ENCODE measurements at places on chromosomes 5 and 9. TPM values are rescaled to one million over a fixed set of nuclear protein-coding genes. Genes with fewer than 3 reads are reported as not detected.

- H3K4me1 ChIP-seq, result no peaks in the 10 kb centered on the region
- no peaks in the 10 kb centered on the region for H3K27me3 ChIP-seq
- H3K27ac ChIP-seq, result no peak overlapping the region
- no peak for DNase-seq
Observed at GRCh38 chr5:168689260-168689659, 110.1 kb upstream of the PANK3 start.

DNA sequence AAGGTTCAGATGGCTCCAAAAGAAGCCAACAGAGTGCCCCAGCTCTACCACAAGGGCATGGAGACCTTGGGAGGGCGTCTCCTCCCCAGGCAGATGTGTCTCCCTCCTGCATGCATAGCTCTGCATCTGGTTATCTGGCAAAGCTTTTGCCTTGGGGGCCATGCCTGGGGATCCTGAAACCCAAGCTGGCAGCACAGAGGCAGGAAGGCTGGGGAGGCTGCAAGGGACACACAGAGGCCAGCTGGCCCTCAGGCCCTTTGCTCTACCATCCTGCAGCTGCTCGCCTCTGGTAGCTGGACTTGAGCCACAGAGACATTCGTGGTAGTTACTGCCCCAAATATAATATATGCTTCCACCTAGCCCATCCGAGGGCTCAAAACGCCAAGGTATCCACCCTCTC is 3.9 kb downstream of the SEPTIN8 start:
- no peak for DNase-seq
- H3K27ac ChIP-seq, result no peak overlapping the region
- H3K36me3 ChIP-seq, result no peaks in the 10 kb centered on the region
- peaks cover 2% of the 10 kb centered on the region for H3K27me3 ChIP-seq

- no peaks in the 10 kb centered on the region for H3K36me3 ChIP-seq
- DNase-seq, result no peak
- H3K27ac ChIP-seq, result no peak overlapping the region
Observed at GRCh38 chr9:117926031-117926658, 221.9 kb downstream of the TLR4 start.

DNA sequence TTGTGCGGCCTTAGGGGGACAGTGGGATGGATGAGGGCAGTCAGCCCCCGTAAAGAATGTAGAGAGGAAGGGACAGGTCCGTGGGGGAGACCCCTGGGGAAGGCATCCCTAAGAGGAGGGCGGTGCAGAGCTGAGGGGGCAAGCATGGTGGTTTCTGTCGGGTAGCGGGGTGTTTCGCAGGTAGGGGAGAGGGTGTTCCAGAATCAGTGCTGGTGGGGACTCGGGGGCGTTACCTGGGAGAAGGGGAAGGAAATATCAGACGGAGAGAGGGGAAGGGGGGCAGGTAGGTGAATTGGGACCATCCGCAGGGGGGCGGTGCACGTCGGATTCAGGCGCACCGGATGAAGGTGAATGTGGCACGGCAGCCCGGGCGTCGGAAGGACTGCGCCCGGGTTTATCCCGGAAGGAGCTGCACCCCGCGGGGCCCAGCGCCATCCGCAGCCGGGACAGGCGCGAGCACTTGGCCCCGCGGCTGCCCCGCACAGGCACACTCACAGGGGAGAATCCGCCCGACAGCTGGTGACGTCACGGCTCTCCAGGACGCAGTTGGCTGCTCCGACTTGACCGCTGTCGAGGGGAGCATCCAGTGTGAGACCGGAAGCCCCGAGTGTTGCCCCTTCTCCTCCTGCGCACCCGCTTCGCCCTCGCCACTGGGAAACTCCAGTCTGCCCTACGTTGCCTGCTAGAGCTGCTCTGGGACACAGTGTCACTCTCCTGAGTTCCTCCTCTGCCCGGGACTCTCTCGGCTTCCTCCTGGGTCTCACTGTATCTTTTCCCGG is 1.3 kb downstream of the CD72 start:
- peak overlapping the region; percentile 92 for H3K27ac ChIP-seq
- H3K36me3 ChIP-seq, result no peaks in the 10 kb centered on the region
- H3K27me3 ChIP-seq, result no peaks in the 10 kb centered on the region
- peaks cover 44% of the 10 kb centered on the region for H3K4me1 ChIP-seq

DNA sequence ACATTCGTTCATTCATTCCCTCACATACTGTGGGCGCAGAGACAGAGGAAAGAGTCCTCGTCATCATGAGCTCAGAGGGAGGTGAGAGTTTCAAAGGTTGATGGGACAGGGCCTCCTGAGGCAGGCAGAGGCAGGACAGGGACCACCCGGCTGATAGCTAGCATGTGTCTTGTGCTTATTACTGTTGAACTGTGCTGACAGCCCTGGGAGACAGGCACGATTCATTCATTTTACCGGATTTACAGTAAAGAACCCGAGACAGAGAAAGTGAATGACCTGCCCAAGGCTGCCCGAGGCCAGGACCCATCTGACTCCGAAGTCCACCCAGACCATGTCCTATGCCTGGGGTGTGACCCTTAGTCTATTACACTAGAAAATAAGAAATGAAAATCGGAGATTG is 4.9 kb upstream of the FAM163B start:
- H3K27me3 ChIP-seq, result peaks cover 32% of the 10 kb centered on the region
- no peaks in the 10 kb centered on the region for H3K36me3 ChIP-seq
- H3K4me3 ChIP-seq, result no peak overlapping the region
- no peak overlapping the region for H3K27ac ChIP-seq

DNA sequence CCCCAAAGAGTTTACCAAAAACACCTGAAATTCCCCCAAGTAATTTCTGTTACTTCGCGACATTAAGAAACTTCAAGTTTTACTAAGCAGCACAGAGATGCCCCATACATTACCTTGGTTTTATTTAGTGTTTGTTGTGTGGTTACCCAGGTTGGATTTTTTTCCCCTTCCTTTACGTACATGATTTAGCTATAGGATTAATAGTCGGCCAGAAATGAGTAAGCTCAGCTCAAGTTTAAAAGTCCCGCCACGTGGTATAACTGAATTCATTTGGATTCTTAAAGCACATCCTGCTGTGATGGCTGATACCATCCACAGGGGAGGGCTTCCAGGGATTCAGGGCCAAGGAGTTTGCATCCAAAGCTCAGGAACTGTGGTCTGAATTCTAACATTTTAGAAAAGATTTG is 75.9 kb downstream of the DAP start:
- DNase-seq, result no peak
- H3K27me3 ChIP-seq, result no peaks in the 10 kb centered on the region
- peak overlapping the region; percentile 0 for H3K27ac ChIP-seq
- peaks cover 60% of the 10 kb centered on the region for H3K4me1 ChIP-seq
- no peak overlapping the region for H3K4me3 ChIP-seq
- H3K36me3 ChIP-seq, result peaks cover 11% of the 10 kb centered on the region

DNA sequence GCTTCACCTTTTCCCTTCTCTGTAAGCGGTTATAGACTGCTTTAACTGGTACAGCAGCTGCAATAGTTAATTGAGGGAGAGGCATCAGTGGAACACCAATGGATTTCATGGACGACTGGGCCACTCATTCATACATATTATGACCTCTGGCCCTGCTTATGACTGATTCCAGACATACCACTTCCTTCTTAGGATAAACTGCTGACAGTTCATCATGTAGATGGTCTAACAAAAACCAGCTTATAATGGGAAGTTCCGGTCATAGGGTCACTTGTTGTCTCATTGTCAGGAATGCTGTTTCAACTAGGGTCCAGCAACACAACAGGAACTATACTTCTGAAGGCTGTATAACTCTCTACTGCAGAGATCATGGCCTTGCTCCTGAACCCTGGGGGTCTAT is 265.2 kb upstream of the RASA1 start:
- H3K4me3 ChIP-seq, result no peak overlapping the region
- no peaks in the 10 kb centered on the region for H3K4me1 ChIP-seq
- no peaks in the 10 kb centered on the region for H3K36me3 ChIP-seq
- peaks cover 10% of the 10 kb centered on the region for H3K27me3 ChIP-seq
- DNase-seq, result no peak

DNA sequence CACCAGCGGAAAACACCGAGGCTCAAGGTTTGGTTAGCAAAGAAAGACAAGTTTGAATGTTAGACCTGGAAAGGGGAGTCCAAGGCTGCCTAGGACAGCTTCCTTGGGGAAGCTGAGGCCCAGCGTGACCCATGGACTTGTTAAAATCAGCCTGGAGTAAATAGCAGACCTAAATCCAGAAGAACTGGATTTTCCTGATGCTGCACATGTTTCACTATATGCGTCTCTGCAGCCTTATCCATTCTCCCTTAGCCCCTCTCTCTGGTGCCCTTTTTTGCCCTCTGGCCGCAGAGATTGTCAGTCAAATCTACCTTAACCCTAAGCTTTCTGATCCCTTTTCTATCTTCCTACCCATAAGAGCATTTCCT is 119.9 kb downstream of the NTRK2 start:
- H3K27ac ChIP-seq, result no peak overlapping the region
- no peak overlapping the region for H3K4me3 ChIP-seq
- peaks cover 23% of the 10 kb centered on the region for H3K27me3 ChIP-seq
- no peak for DNase-seq
- H3K36me3 ChIP-seq, result no peaks in the 10 kb centered on the region

DNA sequence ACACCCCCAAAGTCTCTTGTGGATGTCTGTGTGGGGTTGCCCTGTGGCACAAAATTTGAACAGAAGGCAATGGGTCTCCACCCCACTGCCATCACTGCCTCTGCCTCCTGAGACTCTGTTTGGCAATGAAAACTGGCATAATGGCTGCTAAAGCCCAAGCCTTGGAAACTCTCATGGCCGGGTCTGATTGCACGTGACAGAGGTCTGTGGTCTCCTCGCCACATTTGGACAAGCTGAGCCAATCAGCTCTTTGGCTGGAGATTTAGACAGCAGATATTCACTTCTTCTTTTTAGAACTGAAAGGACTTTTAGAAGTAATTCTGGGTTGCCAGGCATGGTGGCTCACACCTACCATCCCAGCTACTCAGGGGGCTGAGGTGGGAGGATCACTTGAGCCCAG is 5.5 kb downstream of the GGTA1 start:
- DNase-seq, result no peak
- H3K36me3 ChIP-seq, result no peaks in the 10 kb centered on the region
- peaks cover 29% of the 10 kb centered on the region for H3K27me3 ChIP-seq
- H3K4me3 ChIP-seq, result no peak overlapping the region
- no peak overlapping the region for H3K27ac ChIP-seq
- H3K4me1 ChIP-seq, result peaks cover 10% of the 10 kb centered on the region

- no peak for DNase-seq
- H3K36me3 ChIP-seq, result peaks cover 5% of the 10 kb centered on the region
- peak overlapping the region; percentile 100 for H3K4me3 ChIP-seq
- no peaks in the 10 kb centered on the region for H3K27me3 ChIP-seq
Observed at GRCh38 chr5:65623482-65623881, 651 bp downstream of the TRIM23 start.

- H3K4me3 ChIP-seq, result peak overlapping the region; percentile 82
- H3K27me3 ChIP-seq, result no peaks in the 10 kb centered on the region
- peak overlapping the region; percentile 99 for H3K27ac ChIP-seq
- H3K4me1 ChIP-seq, result peaks cover 28% of the 10 kb centered on the region
- no peak for DNase-seq
- peaks cover 22% of the 10 kb centered on the region for H3K36me3 ChIP-seq
Observed at GRCh38 chr5:134227259-134227658, 1.4 kb upstream of the PPP2CA start.

- DNase-seq, result no peak
- H3K4me1 ChIP-seq, result peaks cover 1% of the 10 kb centered on the region
- H3K36me3 ChIP-seq, result peaks cover 19% of the 10 kb centered on the region
- no peak overlapping the region for H3K27ac ChIP-seq
Observed at GRCh38 chr5:73506459-73506955, 8.3 kb downstream of the BTF3 start.

- H3K36me3 ChIP-seq, result peaks cover 17% of the 10 kb centered on the region
- H3K4me1 ChIP-seq, result peaks cover 29% of the 10 kb centered on the region
- H3K4me3 ChIP-seq, result no peak overlapping the region
- no peak overlapping the region for H3K27ac ChIP-seq
- DNase-seq, result no peak
Observed at GRCh38 chr5:103207653-103208052, 50.9 kb upstream of the MACIR start.

DNA sequence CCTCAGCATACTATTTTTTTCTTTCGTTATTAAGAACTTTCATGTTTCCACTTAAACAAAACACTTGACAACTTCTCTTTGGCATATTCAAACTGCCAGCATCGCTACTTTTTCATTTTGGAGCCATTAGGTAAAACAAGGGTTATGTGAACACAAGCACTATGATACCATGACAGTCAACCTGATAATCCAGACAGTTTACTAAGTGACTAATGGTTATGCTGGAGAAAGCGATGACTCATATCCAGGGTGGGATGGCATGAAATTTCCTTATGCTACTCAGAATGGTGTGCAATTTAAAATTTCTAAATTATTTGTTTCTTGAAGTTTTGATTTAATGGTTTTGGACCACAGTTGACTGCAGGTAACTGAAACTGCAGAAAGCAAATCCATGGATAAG is 29.9 kb upstream of the PRSS3 start:
- no peaks in the 10 kb centered on the region for H3K36me3 ChIP-seq
- H3K4me3 ChIP-seq, result no peak overlapping the region
- no peaks in the 10 kb centered on the region for H3K4me1 ChIP-seq
- H3K27ac ChIP-seq, result no peak overlapping the region
- H3K27me3 ChIP-seq, result peaks cover 4% of the 10 kb centered on the region
- DNase-seq, result no peak

DNA sequence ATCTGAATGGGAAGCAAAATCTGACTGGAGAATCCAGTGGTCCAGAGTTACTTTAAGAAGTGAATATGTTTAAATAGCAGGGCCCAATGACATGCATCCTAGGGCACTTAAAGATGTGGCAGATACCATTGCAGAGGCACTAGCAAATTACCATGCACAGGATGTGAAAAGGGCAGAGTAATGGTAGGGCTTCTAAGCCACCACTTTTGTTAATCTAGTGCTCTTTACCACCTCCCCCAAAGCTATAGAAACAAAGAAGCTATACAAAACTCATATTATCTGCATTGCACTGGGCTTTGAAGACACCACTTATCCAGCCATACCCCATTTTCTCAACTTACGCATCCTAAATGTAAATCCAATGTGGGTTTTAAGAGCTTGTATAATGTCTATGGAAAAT is 81.2 kb downstream of the ZCCHC7 start:
- peaks cover 20% of the 10 kb centered on the region for H3K36me3 ChIP-seq
- H3K27me3 ChIP-seq, result no peaks in the 10 kb centered on the region
- no peak for DNase-seq
- H3K4me1 ChIP-seq, result peaks cover 28% of the 10 kb centered on the region

- DNase-seq, result no peak
- H3K27me3 ChIP-seq, result no peaks in the 10 kb centered on the region
- H3K27ac ChIP-seq, result peak overlapping the region; percentile 23
Observed at GRCh38 chr5:113546703-113547183, 33.2 kb downstream of the YTHDC2 start.

- H3K4me1 ChIP-seq, result no peaks in the 10 kb centered on the region
- no peak for DNase-seq
- H3K27ac ChIP-seq, result no peak overlapping the region
- H3K4me3 ChIP-seq, result no peak overlapping the region
- no peaks in the 10 kb centered on the region for H3K27me3 ChIP-seq
Observed at GRCh38 chr5:28132151-28132550, 1093.8 kb upstream of the CDH9 start.

- no peaks in the 10 kb centered on the region for H3K27me3 ChIP-seq
- peaks cover 17% of the 10 kb centered on the region for H3K36me3 ChIP-seq
- no peak overlapping the region for H3K4me3 ChIP-seq
- H3K27ac ChIP-seq, result no peak overlapping the region
Observed at GRCh38 chr5:151742870-151743294, 15.5 kb downstream of the ATOX1 start.

The GABRG2 gene
- not detected for total RNA-seq

The FST gene
- total RNA-seq, result not detected

The DOCK8 gene
- 174 TPM for total RNA-seq

The IL9 gene
- 0.52 TPM for total RNA-seq

The SLC25A46 gene
- 39.9 TPM for total RNA-seq

The SLC25A2 gene
- 2.2 TPM for total RNA-seq

The SWI5 gene
- total RNA-seq, result 20.4 TPM

The SAXO1 gene
- total RNA-seq, result not detected

All from natural killer cell treated with Interleukin-12 subunit alpha and Interleukin-12 subunit beta and Interleukin-15 and Interleukin-18, amount 100 ng/mL, for 72 hours (primary cell).